ENCODE measurements at places on chromosomes 2 and 18. TPM values are rescaled to one million over a fixed set of nuclear protein-coding genes. Genes with fewer than 3 reads are reported as not detected.
A peak's percentile ranks its signal among the peaks of the same experiment; 100 is the strongest.

- H3K27ac ChIP-seq: no peak overlapping the region
- no peak for DNase-seq
- H3K4me3 ChIP-seq: no peak overlapping the region
- no peaks in the 10 kb centered on the region for H3K27me3 ChIP-seq
- H3K36me3 ChIP-seq: no peaks in the 10 kb centered on the region
These were observed 27.2 kb upstream of the MYCN start for GRCh38 chr2:15913146-15913545.

GRCh38 chr2:65885266-65885665 is 452.9 kb upstream of the SPRED2 start:
- DNase-seq: no peak
- H3K4me3 ChIP-seq: no peak overlapping the region
- H3K4me1 ChIP-seq: no peaks in the 10 kb centered on the region
- peaks cover 4% of the 10 kb centered on the region for H3K27me3 ChIP-seq

DNA sequence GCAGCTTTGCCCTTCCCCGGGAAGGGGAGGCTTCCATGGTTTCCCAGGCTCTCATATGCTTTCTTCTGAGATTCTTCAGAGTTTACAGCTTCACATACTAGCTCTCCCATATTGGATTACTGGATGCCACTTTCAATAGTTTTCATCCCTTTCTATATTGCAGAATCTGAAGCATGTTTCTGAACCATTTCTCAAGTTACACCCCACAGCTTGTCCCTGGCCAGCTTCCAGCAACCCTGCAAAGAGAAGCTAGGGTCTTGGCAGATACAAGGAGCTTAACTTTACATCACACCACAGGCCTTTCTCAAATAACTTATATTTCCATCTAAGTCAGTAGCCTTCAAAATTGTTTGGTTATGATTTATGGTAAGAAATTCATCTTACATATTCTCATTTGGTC is 39.6 kb downstream of the LHCGR start:
- no peak overlapping the region for H3K27ac ChIP-seq
- no peaks in the 10 kb centered on the region for H3K27me3 ChIP-seq
- no peaks in the 10 kb centered on the region for H3K36me3 ChIP-seq
- no peak for DNase-seq
- no peaks in the 10 kb centered on the region for H3K4me1 ChIP-seq
- H3K4me3 ChIP-seq: no peak overlapping the region

- no peaks in the 10 kb centered on the region for H3K36me3 ChIP-seq
- no peak for DNase-seq
- no peaks in the 10 kb centered on the region for H3K4me1 ChIP-seq
- no peak overlapping the region for H3K27ac ChIP-seq
These were observed 169.6 kb downstream of the LRRTM1 start for GRCh38 chr2:80135001-80135400.

DNA sequence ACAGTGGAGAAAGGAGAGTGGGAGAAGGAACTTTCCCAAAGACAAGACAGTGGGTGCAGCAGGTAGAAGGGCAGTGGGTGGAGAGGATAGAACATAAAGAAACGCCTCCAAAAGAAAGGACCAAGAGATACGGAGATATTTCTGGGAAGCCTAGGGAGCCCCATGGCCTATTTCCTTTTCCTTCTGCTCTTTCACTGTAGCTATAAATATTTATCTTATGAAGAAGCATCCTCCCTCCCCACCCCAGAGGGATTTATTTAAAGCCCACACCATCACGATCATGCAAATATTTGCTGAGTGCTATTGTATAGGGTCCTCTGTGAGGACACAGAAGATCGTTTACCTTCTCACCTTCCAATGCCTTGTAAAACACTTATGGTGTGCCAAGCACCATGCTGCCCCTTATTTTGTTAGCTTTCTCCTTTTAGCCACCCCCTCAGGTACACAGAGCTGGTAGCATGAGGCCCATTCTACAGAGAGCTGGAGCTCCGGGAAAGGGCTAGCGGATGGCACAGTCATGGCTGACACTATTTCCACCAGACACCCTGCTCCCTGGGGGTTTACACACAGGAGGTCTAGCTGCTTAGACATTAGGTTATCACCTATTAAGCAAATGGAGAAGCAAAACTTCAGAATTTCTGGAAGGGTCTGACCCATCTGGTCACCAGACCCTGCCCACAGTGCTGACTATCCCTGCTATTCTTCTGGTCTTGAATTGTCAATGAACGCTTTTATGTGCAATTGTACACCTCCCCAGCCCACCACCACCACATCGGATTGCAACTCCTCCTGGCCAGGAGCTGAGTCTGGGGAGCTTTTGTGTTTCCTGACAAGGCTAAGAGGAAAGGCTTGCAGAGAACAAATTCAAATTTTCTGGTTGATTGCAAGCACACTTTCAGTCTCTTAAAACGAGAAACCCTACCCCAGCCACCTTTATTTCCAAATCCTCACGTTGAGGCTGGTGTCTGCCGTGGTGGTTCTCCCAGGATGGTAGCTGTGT is 91.8 kb upstream of the KLF7 start:
- DNase-seq: no peak
- no peaks in the 10 kb centered on the region for H3K36me3 ChIP-seq
- H3K4me1 ChIP-seq: peaks cover 25% of the 10 kb centered on the region
- no peaks in the 10 kb centered on the region for H3K27me3 ChIP-seq

DNA sequence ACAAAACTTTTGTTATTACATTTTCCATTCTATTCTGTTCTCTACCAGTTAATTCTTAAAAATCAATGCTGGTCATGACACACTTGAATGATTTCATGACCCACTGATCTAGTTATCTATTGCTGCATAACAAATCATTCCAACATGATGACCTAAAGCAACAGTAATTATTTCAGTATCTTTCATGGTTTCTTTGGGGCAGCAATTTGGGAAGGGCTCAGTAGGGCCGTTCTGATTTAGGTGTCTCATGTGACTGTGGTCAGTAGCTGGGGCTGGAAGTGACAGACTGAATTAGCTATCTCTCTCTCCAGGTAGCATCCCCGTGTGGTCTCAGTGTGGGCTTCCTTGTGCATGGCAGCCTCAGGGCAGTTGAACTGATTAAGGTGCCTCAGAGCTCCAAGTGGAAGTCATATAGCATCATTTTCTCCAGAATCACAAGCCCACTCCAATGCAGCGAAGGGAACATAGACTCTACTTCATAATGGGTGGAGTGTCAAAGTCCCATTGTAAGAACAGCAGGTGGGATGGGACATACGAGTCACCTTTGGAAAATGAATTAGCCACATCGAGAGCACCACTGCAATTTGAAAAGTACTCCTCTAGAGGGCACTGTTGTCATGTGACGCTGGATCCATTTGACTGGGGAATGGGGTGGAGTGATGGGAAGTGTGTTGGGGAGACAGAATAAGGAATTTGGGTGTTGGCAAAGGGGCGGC is 39.1 kb upstream of the FAM136A start:
- H3K27me3 ChIP-seq: peaks cover 2% of the 10 kb centered on the region
- no peak overlapping the region for H3K27ac ChIP-seq
- no peaks in the 10 kb centered on the region for H3K36me3 ChIP-seq

- no peaks in the 10 kb centered on the region for H3K36me3 ChIP-seq
- no peak for DNase-seq
- peaks cover 17% of the 10 kb centered on the region for H3K4me1 ChIP-seq
- no peak overlapping the region for H3K4me3 ChIP-seq
- no peaks in the 10 kb centered on the region for H3K27me3 ChIP-seq
These were observed 171.9 kb upstream of the GATA6 start for GRCh38 chr18:21997207-21998143.

- no peaks in the 10 kb centered on the region for H3K27me3 ChIP-seq
- no peaks in the 10 kb centered on the region for H3K36me3 ChIP-seq
- no peak overlapping the region for H3K4me3 ChIP-seq
- no peak overlapping the region for H3K27ac ChIP-seq
These were observed 279.0 kb downstream of the CALCRL start for GRCh38 chr2:187168720-187169713.

- no peak for DNase-seq
- no peaks in the 10 kb centered on the region for H3K27me3 ChIP-seq
- no peak overlapping the region for H3K27ac ChIP-seq
- H3K36me3 ChIP-seq: no peaks in the 10 kb centered on the region
These were observed 346.8 kb upstream of the TCF4 start for GRCh38 chr18:55934821-55935220.

GRCh38 chr18:27213123-27213717 is 28.1 kb upstream of the CHST9 start:
- no peak overlapping the region for H3K27ac ChIP-seq
- H3K27me3 ChIP-seq: no peaks in the 10 kb centered on the region
- no peaks in the 10 kb centered on the region for H3K36me3 ChIP-seq
- no peaks in the 10 kb centered on the region for H3K4me1 ChIP-seq
- DNase-seq: no peak

DNA sequence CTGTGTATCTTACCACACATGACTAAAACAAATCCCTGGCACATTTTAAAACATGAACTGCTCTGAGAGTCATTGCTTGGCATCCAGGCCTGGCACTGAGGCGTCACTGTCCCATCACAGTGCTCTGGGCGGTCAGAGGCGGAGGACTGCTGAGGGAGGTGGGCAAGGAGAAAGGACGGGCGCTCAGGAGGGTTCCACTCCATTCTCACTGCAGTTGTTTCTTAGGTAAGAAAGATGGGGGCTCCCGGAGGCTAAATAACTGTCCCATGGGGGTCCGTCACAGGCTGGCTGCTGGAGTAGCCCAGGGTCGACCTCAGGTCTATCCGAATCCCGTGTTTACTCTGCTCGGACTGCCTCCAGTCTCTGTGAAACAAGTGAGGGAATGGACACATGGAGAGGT is 117.5 kb downstream of the FAM168B start:
- H3K27ac ChIP-seq: no peak overlapping the region
- no peak overlapping the region for H3K4me3 ChIP-seq
- no peaks in the 10 kb centered on the region for H3K36me3 ChIP-seq
- H3K4me1 ChIP-seq: no peaks in the 10 kb centered on the region

- no peak overlapping the region for H3K4me3 ChIP-seq
- no peaks in the 10 kb centered on the region for H3K36me3 ChIP-seq
- peak overlapping the region; percentile 67 for H3K27ac ChIP-seq
- no peaks in the 10 kb centered on the region for H3K4me1 ChIP-seq
- no peaks in the 10 kb centered on the region for H3K27me3 ChIP-seq
These were observed 14.4 kb upstream of the BZW1 start for GRCh38 chr2:200797242-200797770.

- no peak overlapping the region for H3K27ac ChIP-seq
- DNase-seq: no peak
- H3K4me1 ChIP-seq: no peaks in the 10 kb centered on the region
These were observed 323.4 kb downstream of the CDH19 start for GRCh38 chr18:66280470-66280869.

DNA sequence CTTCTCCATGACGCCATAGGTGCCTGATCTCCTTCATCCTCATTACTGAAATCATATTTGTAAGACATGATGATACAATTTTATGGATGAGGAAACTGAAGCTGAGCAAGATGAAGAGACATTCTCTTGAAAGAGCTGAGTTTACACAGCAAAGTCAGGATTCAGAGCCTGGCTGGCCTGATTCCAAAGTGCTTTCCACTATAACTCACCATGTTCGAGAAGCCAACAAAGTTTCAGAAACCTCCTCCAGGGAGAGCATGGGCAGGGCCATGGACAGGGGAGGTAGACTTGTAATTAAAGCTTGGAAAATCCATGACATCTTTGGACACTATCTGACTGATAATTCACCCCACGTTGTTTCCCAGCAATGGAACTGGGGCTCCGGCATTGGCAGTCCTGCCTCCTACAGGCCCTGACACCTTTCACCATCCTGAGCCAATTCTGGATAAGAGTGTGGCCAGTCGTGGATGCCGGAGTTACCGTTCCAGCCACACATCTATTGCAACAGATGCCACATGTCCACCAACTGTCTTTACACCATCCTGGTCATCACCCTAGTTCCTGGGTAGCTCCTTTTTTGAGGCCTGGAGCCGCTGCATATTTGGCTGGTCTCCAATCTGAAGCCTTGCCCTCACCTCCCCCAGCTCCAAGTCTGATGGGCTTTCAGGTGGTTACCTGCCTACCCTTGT is 85.0 kb upstream of the PPP1CB start:
- no peaks in the 10 kb centered on the region for H3K27me3 ChIP-seq
- peaks cover 34% of the 10 kb centered on the region for H3K4me1 ChIP-seq
- H3K36me3 ChIP-seq: no peaks in the 10 kb centered on the region
- H3K4me3 ChIP-seq: no peak overlapping the region

GRCh38 chr2:200698217-200698616 is 112.4 kb downstream of the AOX1 start:
- DNase-seq: no peak
- H3K27me3 ChIP-seq: no peaks in the 10 kb centered on the region
- H3K36me3 ChIP-seq: no peaks in the 10 kb centered on the region
- H3K4me3 ChIP-seq: no peak overlapping the region
- H3K27ac ChIP-seq: no peak overlapping the region
- H3K4me1 ChIP-seq: no peaks in the 10 kb centered on the region

GRCh38 chr2:100228415-100228814 is 86.0 kb upstream of the AFF3 start:
- H3K4me1 ChIP-seq: no peaks in the 10 kb centered on the region
- H3K36me3 ChIP-seq: no peaks in the 10 kb centered on the region

GRCh38 chr18:8831531-8831930 is 126.2 kb downstream of the MTCL1 start:
- H3K36me3 ChIP-seq: no peaks in the 10 kb centered on the region
- no peaks in the 10 kb centered on the region for H3K27me3 ChIP-seq
- no peak overlapping the region for H3K4me3 ChIP-seq
- H3K27ac ChIP-seq: no peak overlapping the region
- no peaks in the 10 kb centered on the region for H3K4me1 ChIP-seq

DNA sequence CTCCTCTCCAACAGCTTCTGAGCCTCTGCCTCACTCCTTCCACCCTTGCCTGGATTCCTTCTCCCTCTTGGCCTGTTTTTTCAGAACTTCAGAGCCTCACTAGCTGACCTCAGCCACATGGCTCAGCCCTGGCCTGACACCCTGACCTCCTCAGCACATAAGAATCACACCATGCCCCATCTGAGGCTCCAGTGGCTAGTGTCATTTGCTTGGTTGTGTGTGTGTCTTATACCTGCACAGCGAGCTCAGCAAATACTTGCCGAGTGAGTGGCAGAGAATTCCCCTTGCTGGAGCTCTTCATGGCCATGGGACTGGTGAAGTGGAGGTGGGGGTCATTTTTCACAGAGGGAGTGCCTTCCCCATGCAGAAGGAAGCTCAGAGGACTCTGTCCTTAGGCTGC is 70.2 kb downstream of the CELF4 start:
- peaks cover 2% of the 10 kb centered on the region for H3K27me3 ChIP-seq
- no peak overlapping the region for H3K4me3 ChIP-seq
- no peak overlapping the region for H3K27ac ChIP-seq
- no peaks in the 10 kb centered on the region for H3K36me3 ChIP-seq
- no peaks in the 10 kb centered on the region for H3K4me1 ChIP-seq

GRCh38 chr2:160322320-160322719 is 122.2 kb upstream of the ITGB6 start:
- DNase-seq: no peak
- no peak overlapping the region for H3K4me3 ChIP-seq
- no peak overlapping the region for H3K27ac ChIP-seq
- H3K36me3 ChIP-seq: no peaks in the 10 kb centered on the region
- peaks cover 89% of the 10 kb centered on the region for H3K4me1 ChIP-seq

- peaks cover 20% of the 10 kb centered on the region for H3K4me1 ChIP-seq
- H3K27me3 ChIP-seq: no peaks in the 10 kb centered on the region
- H3K4me3 ChIP-seq: peak overlapping the region; percentile 52
- peak overlapping the region; percentile 76 for H3K27ac ChIP-seq
- no peaks in the 10 kb centered on the region for H3K36me3 ChIP-seq
These were observed 20.3 kb upstream of the DNMT3A start for GRCh38 chr2:25362049-25362433.

The SRBD1 gene
- 13.9 TPM for total RNA-seq

The GALNT3 gene
- total RNA-seq: 0.10 TPM

The SAG gene
- not detected for total RNA-seq

The IL1F10 gene
- not detected for total RNA-seq

The SERPINB4 gene
- not detected for total RNA-seq

The KCNK3 gene
- total RNA-seq: 12.2 TPM

The TMEM37 gene
- 3.0 TPM for total RNA-seq

The RGPD5 gene
- total RNA-seq: 10.0 TPM

The SCN7A gene
- 14.9 TPM for total RNA-seq

The SIX3 gene
- not detected for total RNA-seq

The ZSWIM2 gene
- not detected for total RNA-seq

The POU3F3 gene
- not detected for total RNA-seq

The MOGAT1 gene
- 0.29 TPM for total RNA-seq

The RAB27B gene
- 0.28 TPM for total RNA-seq

The ANKMY1 gene
- total RNA-seq: 5.1 TPM

The CDCA7 gene
- 0.12 TPM for total RNA-seq
